ENCODE measurements at places on chromosomes 12 and 14. TPM values are rescaled to one million over a fixed set of nuclear protein-coding genes. Genes with fewer than 3 reads are reported as not detected.

Gene GPR135
- 2.1 TPM for total RNA-seq

Gene ZBTB42
- 2.9 TPM for total RNA-seq

Gene TMPRSS12
- total RNA-seq, result not detected

Gene TSPAN31
- total RNA-seq, result 9.7 TPM

Gene OR6J1
- total RNA-seq, result not detected

Gene DBX2
- total RNA-seq, result not detected

Gene ZNF891
- total RNA-seq, result 1.8 TPM

Gene ANKLE2
- total RNA-seq, result 129 TPM

Gene VSIG10
- total RNA-seq, result 6.3 TPM

Gene SLC4A8
- 14.4 TPM for total RNA-seq

Gene MGST1
- total RNA-seq, result not detected

Gene RBMS2
- total RNA-seq, result 6.2 TPM

Gene ADGRD1
- not detected for total RNA-seq

Gene PTGDR
- 0.18 TPM for total RNA-seq

Gene DDN
- 1.1 TPM for total RNA-seq

Gene CLEC6A
- not detected for total RNA-seq

Gene TC2N
- 33.4 TPM for total RNA-seq

Gene PPP4R4
- 8.7 TPM for total RNA-seq

Gene IFT81
- 1.0 TPM for total RNA-seq

Gene KRT77
- not detected for total RNA-seq

Gene GATC
- 27.5 TPM for total RNA-seq

Gene STAC3
- 2.8 TPM for total RNA-seq

Gene ZFHX2
- 1.1 TPM for total RNA-seq

Gene INTS13
- total RNA-seq, result 63.9 TPM

Gene ST8SIA1
- total RNA-seq, result 1.7 TPM

Gene DUSP6
- total RNA-seq, result 25.3 TPM

Gene TMEM119
- 0.09 TPM for total RNA-seq

Gene SPIC
- not detected for total RNA-seq

Gene GPR137C
- total RNA-seq, result 0.27 TPM

Gene LTBP2
- total RNA-seq, result 0.49 TPM

Gene WSCD2
- total RNA-seq, result not detected
